SHP77 treated with DMSO at 0.1 percent for 48 hours (cell line): ENCODE measurements at places on chromosomes 2 and 18.

DNA sequence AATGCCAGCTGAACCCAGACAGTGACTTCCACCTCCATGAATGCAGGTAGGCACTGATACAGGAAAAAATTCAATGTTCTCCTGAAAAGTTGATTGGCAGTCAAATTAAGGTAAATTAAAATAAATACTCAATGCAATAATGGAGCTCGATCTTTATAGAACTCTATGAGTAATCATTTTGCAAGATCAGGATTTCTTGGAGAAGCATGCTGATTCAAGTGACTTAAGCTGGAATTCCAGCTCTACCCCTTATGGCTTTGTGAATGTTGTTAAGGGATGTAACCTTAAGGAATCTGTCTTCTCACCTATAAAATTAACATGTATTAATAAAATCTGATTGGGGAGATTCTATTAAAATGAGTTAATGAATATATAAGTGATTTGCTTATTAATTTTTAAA, 145.1 kb downstream of the QPCT start:
- DNase-seq, result no peak

- no peak for DNase-seq
Measured at GRCh38 chr2:223970343-223971128, 13.3 kb downstream of the MRPL44 start.

GRCh38 chr2:78989051-78989450, 36.5 kb upstream of the REG3G start:
- no peak for DNase-seq

GRCh38 chr2:230496891-230497290, 80.9 kb downstream of the SP100 start:
- DNase-seq, result no peak

GRCh38 chr2:122323927-122324326, 568.5 kb downstream of the TSN start:
- DNase-seq, result no peak

DNA sequence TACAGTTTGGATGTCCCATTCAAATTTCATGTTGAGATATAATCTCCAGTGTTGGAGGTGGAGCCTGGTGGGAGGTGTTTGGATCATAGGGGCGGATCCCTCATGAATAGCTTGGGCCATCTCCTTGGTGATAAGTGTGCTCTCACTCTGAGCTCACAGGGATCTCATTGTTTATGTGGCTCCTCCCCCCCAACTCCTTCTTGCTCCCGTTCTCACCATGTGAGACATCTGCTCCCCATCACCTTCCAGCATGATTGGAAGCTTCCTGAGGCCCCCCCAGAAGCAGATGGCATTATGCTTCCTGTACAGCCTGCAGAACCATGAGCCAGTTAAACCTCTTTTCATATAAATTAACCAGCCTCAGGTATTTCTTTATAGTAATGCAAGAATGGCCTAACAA, 3.0 kb upstream of the INPP1 start:
- no peak for DNase-seq

- no peak for DNase-seq
Measured at GRCh38 chr2:73896362-73897239, 3.8 kb downstream of the ACTG2 start.

GRCh38 chr2:221124532-221125240, 447.4 kb downstream of the EPHA4 start:
- DNase-seq, result no peak

DNA sequence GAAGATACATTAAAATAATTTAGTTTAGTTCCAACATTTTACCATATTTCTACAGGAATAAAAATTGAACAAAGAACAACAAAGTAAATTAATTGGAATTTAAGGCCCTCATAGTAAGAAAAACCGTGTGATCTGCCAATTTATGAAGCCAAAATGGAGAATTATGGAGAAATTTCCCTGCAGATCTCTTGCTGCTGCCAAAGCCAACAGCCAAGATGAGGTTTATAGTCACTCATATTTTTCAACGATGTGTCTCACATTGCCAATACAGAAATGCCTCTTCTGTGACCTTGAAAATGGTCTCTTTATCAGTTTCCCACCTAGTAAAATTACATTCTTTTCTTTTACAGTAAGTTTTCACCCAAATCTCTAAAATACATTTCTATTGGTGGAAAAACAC, 317.2 kb upstream of the FIGN start:
- no peak for DNase-seq

DNA sequence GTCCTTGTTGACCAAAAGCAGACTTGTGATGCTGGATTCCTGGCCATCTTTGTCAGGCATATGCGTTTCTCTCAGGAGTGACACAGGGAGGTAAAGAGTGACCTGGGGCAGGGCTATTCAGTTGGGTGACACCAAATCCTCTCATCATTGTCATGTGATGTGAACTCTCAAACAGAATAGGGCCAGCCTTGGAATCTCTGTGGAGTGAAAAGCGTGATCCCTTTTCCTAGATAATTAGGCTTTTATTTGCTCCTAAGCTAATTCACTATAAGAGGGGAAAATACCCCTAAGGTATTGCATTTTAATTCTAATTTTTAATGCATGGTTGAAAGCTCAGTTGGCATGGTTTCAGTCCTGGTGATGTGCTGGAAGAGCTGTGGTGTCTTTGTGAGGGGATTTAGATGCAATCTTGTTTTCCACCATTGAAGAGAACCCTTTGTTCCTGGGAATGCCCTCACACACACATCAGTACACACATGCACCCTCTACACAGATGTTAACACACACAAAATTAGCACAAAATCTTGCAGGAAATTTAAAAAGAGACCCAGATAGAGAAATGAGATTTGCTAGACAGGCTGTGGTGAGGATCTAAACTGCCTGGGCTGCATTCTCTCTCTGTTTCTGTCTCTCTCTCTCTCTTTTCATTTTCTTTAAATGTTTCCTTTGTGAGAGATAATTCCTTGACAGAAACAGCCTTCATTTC, 349.9 kb downstream of the TSN start:
- no peak for DNase-seq

GRCh38 chr2:2787301-2787907, 456.3 kb upstream of the MYT1L start:
- no peak for DNase-seq

DNA sequence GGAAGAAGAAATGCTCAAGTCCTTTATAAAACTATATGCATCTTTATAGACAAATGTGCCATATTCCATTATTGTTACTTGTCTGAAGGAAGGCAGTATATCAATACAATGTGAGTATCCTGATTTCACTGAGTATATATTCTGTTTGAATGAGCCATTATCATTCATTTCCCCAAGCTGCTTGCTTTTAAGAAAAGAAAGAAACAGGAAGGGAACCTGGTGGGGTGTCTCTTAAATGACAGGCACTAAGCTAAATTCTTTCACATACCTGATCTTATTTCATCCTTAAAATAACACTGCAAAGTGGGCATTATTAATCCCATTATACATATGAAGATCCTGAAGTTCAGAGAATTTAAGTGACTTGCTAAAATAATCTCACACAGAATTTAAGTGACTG, 307.9 kb downstream of the SLC8A1 start:
- DNase-seq, result no peak

GRCh38 chr2:161239326-161240109, 68.7 kb upstream of the PSMD14 start:
- no peak for DNase-seq

GRCh38 chr18:66271962-66272361, 331.9 kb downstream of the CDH19 start:
- no peak for DNase-seq

- no peak for DNase-seq
Measured at GRCh38 chr2:170313992-170314348, 136.0 kb downstream of the MYO3B start.

DNA sequence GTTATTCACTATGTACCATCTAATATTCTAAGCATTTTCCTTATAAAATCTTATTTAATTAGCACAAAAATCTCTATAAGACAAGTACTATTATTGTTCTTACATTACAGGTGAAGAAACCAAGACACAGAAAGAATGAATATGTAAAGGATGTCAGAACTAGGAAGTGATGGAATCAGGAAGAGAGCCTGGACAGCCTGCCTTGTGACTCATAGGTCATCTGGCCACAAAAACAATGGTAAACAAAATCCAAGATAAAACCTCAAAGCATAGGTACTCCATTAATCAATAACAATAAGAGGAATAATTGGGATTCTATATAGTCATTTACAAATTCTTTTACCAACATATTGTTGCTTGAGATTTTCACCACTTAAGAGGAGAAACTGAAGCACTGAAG, 505.4 kb upstream of the PIK3C3 start:
- DNase-seq, result no peak

GRCh38 chr2:28343184-28343942, 49.3 kb upstream of the FOSL2 start:
- DNase-seq, result no peak

GRCh38 chr2:234670052-234670451, 173.2 kb upstream of the ARL4C start:
- no peak for DNase-seq

DNA sequence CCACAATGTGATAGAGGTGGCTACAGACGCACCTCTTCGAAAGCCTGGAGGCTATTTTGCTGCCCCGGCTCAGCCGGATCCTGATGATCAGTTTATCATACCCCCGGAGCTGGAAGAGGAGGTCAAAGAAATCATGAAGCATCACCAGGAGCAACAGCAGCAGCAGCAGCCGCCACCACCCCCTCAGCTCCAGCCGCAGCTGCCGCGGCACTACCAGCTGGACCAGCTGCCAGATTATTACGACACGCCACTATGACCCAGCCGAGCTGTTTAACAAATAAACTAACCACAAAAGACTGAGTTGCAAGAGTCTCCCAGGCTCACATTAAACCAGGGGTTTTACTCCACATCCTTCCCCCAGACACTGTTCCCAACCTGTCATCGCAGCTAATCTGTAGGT, 263.8 kb downstream of the PHLPP1 start:
- DNase-seq, result peak; percentile 83

DNA sequence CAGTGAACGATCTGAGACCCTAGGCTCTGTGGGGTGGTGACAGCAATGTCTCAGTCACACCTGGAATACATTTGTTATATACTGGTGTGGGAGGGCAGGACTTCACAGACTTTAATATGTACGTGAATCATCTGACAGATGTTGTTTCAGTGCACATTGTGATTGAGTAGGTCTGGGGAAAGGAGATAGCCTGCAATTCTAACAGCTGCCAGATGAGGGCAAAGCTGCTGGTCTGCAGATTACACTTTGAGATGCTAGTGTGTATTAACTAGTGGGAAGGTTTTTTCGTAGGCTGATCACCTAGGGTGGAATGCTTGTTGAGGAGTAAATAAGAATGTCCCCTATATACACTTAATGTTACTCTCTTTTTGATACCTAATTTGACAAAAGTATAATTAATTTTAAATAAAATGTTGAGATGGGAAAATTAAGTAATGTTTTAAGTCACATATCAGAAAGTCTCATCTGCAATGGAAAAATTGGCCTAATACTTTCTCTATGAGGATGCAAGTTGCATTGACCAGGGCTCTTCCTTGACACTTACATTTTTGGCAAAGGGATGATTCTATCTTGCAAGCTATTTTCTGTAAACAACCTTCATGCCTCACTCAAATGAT, 496.9 kb upstream of the HNMT start:
- no peak for DNase-seq
